ENCODE measurements at places on chromosomes 6 and 20.

DNA sequence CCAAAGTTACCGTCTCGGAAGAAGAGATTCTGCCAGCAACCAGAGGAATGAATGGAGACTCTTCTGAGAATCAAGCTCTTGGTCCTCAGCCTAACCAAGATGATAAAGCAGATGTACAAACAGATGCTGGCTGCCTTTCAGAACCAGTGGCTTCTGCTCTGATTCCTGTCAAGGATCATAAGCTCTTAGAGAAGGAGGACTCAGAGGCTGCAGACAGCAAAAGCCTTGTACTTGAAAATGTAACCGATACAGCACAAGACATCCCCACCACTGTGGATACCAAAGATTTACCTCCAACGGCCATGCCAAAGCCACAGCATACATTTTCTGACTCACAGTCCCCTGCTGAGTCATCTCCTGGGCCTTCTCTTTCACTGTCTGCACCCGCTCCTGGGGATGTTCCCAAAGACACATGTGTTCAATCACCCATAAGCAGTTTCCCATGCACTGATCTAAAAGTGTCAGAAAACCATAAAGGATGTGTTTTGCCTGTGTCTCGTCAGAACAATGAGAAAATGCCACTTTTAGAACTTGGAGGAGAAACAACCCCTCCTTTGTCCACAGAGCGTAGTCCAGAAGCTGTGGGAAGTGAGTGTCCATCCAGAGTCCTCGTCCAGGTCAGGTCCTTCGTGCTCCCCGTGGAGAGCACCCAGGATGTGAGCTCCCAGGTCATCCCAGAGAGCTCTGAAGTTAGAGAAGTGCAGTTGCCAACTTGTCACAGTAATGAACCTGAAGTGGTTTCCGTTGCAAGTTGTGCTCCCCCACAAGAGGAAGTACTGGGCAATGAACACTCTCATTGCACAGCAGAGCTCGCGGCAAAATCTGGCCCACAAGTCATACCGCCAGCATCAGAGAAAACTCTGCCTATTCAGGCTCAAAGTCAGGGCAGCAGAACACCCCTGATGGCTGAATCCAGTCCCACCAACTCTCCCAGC is 109.6 kb downstream of the RTN4IP1 start:
- H3K27me3 ChIP-seq, result peaks cover 55% of the 10 kb centered on the region
- no peak for DNase-seq
- no peaks in the 10 kb centered on the region for H3K36me3 ChIP-seq
- H3K27ac ChIP-seq, result no peak overlapping the region
- no peak overlapping the region for H3K4me3 ChIP-seq

DNA sequence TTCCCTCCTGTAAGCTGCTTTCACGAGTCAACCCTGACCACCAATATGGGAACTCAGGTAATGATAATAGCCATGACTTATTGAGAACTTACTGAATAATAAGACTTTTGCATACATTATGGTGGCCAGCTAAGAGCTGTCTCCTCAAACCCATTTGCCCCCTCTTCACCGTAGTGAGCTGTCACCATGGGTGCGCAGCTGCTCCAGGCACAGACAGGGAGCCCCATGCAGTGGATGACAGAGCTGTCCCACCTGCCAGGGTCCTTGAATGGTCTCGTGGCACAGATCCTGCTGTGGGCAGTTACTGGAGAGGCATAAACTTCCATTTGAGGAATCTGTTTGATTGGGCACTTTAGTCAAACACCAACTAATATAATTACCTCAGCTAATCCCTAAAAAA is 1.9 kb downstream of the SLC22A16 start:
- no peak for DNase-seq
- no peaks in the 10 kb centered on the region for H3K36me3 ChIP-seq
- H3K4me1 ChIP-seq, result no peaks in the 10 kb centered on the region
- H3K4me3 ChIP-seq, result no peak overlapping the region
- H3K27me3 ChIP-seq, result no peaks in the 10 kb centered on the region

GRCh38 chr6:21331235-21331634 is 262.3 kb upstream of the SOX4 start:
- no peak overlapping the region for H3K27ac ChIP-seq
- H3K27me3 ChIP-seq, result no peaks in the 10 kb centered on the region
- no peak for DNase-seq
- no peaks in the 10 kb centered on the region for H3K36me3 ChIP-seq

DNA sequence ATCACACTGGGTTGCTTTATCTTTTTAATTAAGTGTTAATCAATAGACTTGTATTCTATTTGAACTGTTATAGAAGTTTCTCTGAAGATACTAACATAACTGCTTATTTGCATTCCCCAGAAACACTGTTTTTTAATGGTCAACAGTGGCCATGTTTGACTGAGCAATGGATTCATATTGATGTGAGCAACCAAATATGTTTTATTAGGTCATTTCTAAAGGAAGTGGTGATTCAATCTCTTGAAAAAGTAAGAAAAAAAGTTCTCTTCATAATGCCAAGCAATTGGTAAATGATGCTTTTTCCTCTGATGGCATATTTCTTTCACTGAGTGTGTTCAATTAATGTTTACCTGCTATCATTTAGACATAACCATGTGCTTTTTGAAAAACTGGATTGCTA is 593.0 kb upstream of the CITED2 start:
- no peak overlapping the region for H3K4me3 ChIP-seq
- no peak overlapping the region for H3K27ac ChIP-seq
- no peaks in the 10 kb centered on the region for H3K27me3 ChIP-seq
- H3K4me1 ChIP-seq, result peaks cover 9% of the 10 kb centered on the region

DNA sequence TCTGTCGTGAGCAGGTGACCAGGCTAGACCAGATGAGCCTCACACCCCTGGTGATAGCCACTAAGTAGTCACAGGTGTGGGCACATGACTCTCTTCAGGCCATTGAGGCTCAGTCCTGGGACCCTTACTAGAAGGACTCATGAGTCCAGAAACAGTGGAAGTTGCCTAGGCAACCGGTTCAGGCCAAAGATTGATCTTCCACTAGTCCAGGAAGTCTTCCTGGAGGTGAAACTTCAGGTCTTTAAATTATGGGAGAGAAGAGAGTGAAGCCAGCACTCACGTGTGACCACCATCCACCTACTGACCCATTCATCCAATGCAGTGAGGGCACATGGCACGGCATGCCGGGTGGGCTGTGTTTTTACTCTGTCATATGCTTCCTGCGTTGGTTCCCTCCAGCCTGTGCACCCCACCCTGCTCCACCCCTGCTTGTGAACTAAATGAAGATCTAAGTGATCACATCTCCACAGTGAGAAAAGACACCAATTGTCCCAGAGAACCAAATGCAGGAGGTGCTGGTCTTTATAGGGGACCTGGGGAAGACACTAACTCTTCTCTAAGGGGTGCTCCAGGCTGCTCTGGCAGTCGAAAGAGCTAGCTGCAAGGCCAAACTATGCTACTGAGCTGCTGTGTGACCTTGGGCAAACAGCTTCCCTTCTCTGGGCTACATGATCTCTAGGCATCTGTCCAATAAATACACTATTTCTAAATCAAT is 12.5 kb upstream of the STX16 start:
- H3K4me1 ChIP-seq, result peaks cover 6% of the 10 kb centered on the region
- H3K27ac ChIP-seq, result no peak overlapping the region
- no peaks in the 10 kb centered on the region for H3K36me3 ChIP-seq
- no peak overlapping the region for H3K4me3 ChIP-seq
- DNase-seq, result no peak

GRCh38 chr6:111718990-111719389 is 113.3 kb upstream of the TRAF3IP2 start:
- no peaks in the 10 kb centered on the region for H3K4me1 ChIP-seq
- H3K27ac ChIP-seq, result no peak overlapping the region
- DNase-seq, result no peak
- H3K36me3 ChIP-seq, result peaks cover 81% of the 10 kb centered on the region
- H3K4me3 ChIP-seq, result no peak overlapping the region
